Pancreas (tissue), 10 donors: ENCODE measurements at places on chromosomes 12 and 14.

- no peak overlapping the region for H3K27ac ChIP-seq
- no peaks in the 10 kb centered on the region for H3K27me3 ChIP-seq
- no peaks in the 10 kb centered on the region for H3K36me3 ChIP-seq
- peaks cover under 1% of the 10 kb centered on the region for H3K4me1 ChIP-seq
Measured at GRCh38 chr14:26835979-26836570, 238.2 kb upstream of the NOVA1 start.

GRCh38 chr14:78673845-78674244, 503.7 kb downstream of the NRXN3 start:
- no peak for DNase-seq
- H3K4me3 ChIP-seq = no peak overlapping the region
- no peaks in the 10 kb centered on the region for H3K36me3 ChIP-seq
- H3K27ac ChIP-seq = no peak overlapping the region

DNA sequence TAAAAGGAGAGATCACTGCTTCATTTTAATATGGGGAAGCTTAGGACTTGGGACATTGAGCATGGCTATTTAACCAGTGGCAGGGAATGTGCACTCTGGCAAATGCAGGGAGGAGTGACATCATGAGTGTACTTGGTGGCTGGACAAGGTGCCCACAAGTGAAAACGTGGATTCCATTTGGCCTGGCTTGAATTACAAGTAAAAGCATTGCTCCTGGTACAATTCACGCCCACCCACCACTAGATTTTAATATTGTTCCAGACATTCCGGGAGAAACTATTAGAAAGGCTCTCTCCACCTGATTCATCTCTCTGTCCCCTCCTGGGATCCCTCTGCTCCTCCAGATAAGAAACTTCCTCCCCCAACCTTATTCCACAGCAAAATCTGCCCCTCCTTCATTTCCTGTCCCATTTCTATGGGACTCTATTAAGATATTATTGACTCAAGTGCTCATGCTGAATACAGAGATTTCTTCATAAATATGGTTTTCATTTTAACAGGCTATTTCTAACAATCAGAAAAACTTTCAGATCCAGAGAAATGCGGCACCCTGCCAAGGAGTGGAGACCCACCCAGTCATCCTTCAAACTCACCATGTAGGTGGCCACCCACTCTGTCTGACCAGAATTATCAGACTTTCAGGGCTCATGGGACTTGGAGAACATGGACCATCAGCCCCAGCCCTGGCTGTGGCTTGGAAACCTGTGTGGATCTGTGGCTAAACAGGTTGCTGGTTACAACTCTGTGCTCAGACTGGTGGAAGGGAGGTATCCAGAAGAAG, 43.2 kb downstream of the SSPN start:
- no peaks in the 10 kb centered on the region for H3K27me3 ChIP-seq
- no peak overlapping the region for H3K27ac ChIP-seq
- no peak for DNase-seq
- H3K36me3 ChIP-seq = no peaks in the 10 kb centered on the region
- no peak overlapping the region for H3K4me3 ChIP-seq

GRCh38 chr12:113795445-113795844, 170.7 kb downstream of the RBM19 start:
- H3K4me3 ChIP-seq = no peak overlapping the region
- no peaks in the 10 kb centered on the region for H3K36me3 ChIP-seq
- DNase-seq = no peak
- H3K4me1 ChIP-seq = no peaks in the 10 kb centered on the region
- H3K27ac ChIP-seq = no peak overlapping the region

DNA sequence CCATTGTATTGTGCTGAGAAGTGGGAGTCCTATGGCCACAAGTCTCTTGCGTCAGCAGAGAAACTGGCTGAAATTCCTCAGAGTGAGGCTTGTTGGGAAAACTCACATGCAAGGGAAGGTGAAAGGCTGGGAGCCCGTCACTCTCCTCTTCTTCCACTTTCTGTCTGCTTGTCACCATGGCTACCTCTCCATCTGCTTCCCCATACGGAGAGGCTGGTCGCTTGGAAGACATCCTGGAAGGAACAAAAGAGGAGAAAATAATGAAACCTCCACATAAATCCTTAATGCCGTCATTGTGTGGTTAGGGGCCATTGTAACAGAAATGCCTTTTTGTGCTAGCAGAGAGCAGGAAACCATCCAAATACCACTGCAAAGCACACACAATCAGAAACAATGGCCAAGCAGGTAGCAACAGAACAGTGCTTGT, 53.7 kb downstream of the SOX5 start:
- H3K36me3 ChIP-seq = no peaks in the 10 kb centered on the region
- H3K27me3 ChIP-seq = no peaks in the 10 kb centered on the region
- DNase-seq = no peak
- no peaks in the 10 kb centered on the region for H3K4me1 ChIP-seq
- no peak overlapping the region for H3K27ac ChIP-seq
- H3K4me3 ChIP-seq = no peak overlapping the region

DNA sequence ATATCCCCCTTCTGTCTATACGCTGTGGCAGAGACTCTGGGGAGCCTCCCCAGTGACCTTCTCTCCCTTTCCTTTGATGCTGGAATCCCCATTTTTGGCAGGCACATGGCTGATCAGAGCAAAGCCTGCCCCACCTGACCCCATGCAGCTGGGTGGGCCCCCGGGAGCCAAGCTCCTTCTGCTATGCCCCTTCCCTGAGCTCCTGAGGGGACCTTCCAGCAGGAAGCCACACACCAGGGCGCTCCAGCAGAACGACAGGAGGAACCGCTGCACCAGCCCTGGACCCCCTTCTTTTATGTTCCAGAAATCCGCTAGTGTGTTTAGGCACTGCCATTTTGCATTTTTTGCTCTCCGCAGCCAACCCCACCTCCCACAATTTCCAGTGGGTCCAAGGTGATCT, 44.6 kb downstream of the TRAFD1 start:
- DNase-seq = no peak
- H3K27ac ChIP-seq = no peak overlapping the region
- peaks cover 15% of the 10 kb centered on the region for H3K36me3 ChIP-seq

DNA sequence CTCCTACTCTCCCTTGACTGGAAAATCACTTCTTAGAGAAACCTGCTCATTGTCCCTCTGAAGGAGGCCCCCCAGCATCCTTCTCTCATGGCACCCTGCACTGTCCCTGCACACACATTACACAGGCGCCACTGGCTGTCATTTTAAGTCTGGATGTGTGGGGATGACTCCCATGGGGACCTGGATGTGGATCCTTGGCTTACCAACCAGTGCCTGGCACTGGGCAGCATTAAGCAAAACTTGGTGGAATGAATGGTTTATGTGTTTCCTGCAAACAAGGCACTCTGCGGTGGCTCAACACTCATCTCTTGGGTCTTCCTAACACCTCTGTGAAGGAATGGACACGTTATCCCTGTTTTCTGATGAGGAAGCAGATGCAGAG, 162.4 kb downstream of the RBM19 start:
- no peaks in the 10 kb centered on the region for H3K27me3 ChIP-seq
- H3K4me1 ChIP-seq = no peaks in the 10 kb centered on the region
- H3K4me3 ChIP-seq = no peak overlapping the region
- no peak for DNase-seq
- no peak overlapping the region for H3K27ac ChIP-seq

DNA sequence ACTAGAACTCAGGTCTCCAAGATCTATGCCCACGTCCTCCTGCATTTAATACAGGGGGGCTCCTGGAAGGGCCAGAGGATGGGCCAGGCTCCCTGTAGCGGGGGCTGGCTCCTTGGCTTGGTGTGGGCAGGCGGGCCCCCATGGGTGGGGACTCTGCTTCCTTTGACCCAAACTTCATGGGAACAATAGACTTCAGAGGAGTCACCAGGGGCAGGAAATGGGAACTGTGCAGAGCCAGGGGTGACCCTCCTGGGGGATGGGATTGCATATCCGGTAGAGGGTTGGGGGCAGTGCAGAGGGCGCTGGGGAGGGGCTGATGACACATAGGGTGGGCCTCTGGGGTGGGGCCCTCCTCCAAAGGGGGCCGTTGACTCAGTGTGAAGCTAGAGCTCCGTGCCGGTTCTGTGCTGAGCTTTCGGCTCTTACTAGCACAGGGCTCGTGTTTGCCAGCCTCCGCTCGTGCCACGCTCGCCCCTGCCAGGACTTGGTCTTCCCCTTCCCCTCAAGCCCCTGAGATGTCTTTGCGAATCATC, 4.6 kb downstream of the TEAD4 start:
- no peak for DNase-seq
- no peaks in the 10 kb centered on the region for H3K36me3 ChIP-seq
- no peak overlapping the region for H3K27ac ChIP-seq

- no peaks in the 10 kb centered on the region for H3K4me1 ChIP-seq
- no peak for DNase-seq
- H3K27ac ChIP-seq = no peak overlapping the region
Measured at GRCh38 chr12:93166541-93167307, 211.0 kb upstream of the NUDT4 start.

DNA sequence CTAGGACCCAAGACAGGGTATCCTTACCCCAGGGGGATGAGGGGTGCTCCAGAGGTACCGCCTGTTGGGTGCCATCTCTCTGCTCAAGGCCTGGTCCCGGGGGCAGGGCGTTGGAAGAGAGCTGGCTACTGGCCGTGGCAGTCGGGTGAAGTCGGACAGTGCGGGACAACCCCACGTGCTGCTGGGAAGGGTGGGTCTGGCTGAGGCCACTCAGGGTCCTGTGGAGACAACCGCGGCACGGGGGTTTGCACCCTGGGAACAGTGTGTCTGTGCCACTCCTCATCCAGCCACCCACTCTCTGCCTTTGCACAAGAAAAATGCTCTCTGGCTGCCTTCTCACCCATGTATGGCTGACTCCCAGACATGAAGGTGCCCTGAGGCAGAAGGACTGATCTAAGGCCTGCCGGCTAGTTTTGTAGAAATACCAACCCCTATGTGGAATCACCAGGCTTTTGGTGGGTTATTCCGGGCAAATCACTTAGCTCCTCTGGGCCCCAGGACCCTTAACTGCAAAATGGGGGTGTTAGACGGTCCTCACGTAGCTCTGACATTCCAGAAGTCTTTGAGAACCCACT, 56.5 kb downstream of the LTBP2 start:
- no peak for DNase-seq
- no peaks in the 10 kb centered on the region for H3K36me3 ChIP-seq
- H3K27ac ChIP-seq = no peak overlapping the region
- H3K4me1 ChIP-seq = no peaks in the 10 kb centered on the region
- no peaks in the 10 kb centered on the region for H3K27me3 ChIP-seq
- no peak overlapping the region for H3K4me3 ChIP-seq

- DNase-seq = no peak
- no peaks in the 10 kb centered on the region for H3K36me3 ChIP-seq
- no peak overlapping the region for H3K27ac ChIP-seq
- no peak overlapping the region for H3K4me3 ChIP-seq
Measured at GRCh38 chr14:98906123-98906995, 365.6 kb downstream of the BCL11B start.

- no peaks in the 10 kb centered on the region for H3K27me3 ChIP-seq
- H3K27ac ChIP-seq = no peak overlapping the region
- DNase-seq = no peak
- no peaks in the 10 kb centered on the region for H3K36me3 ChIP-seq
Measured at GRCh38 chr14:62081012-62081612, 318.9 kb downstream of the SNAPC1 start.

DNA sequence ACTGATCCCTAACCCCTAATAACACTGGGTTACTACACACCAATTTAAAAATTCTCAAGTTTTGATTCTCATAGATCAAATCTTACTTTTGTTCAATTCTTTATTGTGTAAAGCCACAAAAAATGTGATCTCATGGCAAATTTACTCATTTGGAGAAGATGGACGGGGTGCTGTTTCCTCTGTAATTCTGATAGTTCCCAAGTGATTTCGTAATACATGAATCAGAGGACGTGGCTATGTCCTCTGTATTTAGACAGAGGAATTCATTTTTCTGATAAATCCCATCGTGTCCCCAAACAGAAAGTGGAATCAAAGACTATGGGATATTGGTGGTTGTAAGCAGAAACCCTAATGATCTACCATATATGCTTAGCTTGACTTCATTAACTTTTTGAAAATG, 76.6 kb upstream of the GNG2 start:
- peaks cover 5% of the 10 kb centered on the region for H3K27me3 ChIP-seq
- DNase-seq = no peak
- no peak overlapping the region for H3K27ac ChIP-seq
- H3K4me1 ChIP-seq = no peaks in the 10 kb centered on the region
- no peaks in the 10 kb centered on the region for H3K36me3 ChIP-seq

GRCh38 chr12:11688379-11688778, 38.9 kb downstream of the ETV6 start:
- peaks cover 50% of the 10 kb centered on the region for H3K4me1 ChIP-seq
- no peaks in the 10 kb centered on the region for H3K36me3 ChIP-seq
- no peak for DNase-seq

GRCh38 chr14:46651526-46652144, at the start of gene RPL10L:
Gene RPL10L (minus strand): TSS chr14:46651781. CDS start chr14:46651736, 45 bp downstream.
- no peak within 1 kb of the TSS for H3K27ac ChIP-seq
- H3K4me3 ChIP-seq = no peak within 1 kb of the TSS
- H3K36me3 ChIP-seq = no peaks in the 10 kb centered on the region
- H3K27me3 ChIP-seq = no peaks in the 10 kb centered on the region

GRCh38 chr12:104747955-104748354, 210.1 kb downstream of the SLC41A2 start:
- H3K27me3 ChIP-seq = no peaks in the 10 kb centered on the region
- H3K4me1 ChIP-seq = peaks cover 3% of the 10 kb centered on the region
- H3K27ac ChIP-seq = no peak overlapping the region

DNA sequence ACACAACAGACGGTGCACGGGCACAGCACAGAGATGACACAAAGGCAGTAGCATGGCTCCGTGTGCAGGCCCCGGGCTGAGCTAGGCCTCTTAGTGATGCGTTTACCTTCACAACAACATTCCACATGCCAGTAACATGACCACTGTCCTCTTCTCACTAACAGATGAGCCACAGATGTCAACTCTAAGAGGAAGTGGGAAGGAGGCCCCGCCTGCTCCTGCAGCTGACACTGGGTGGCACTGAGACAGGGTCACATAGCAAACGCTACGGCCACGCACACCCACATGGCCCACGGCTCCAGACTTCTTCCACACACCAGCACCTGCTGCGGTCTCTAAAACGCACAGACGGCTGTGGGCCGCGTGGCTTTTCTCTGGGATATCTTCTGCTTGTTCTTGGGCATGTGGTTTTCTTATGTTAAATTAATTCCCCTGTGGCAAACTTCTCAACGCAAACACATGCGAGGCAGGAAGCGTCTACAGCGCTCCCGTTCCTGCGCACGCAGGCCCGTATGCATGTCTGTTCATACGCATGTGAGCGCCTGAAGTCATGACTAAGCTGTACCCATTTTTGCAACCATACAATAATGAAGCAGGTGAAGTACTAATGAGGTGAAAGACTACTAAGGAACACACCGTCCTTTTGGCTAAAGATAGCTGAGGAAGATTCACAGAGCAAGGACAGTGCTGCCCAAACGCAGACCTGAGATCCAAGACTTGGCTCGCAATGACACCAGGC, 26.8 kb downstream of the AMN start:
- H3K4me3 ChIP-seq = no peak overlapping the region
- H3K27me3 ChIP-seq = no peaks in the 10 kb centered on the region

DNA sequence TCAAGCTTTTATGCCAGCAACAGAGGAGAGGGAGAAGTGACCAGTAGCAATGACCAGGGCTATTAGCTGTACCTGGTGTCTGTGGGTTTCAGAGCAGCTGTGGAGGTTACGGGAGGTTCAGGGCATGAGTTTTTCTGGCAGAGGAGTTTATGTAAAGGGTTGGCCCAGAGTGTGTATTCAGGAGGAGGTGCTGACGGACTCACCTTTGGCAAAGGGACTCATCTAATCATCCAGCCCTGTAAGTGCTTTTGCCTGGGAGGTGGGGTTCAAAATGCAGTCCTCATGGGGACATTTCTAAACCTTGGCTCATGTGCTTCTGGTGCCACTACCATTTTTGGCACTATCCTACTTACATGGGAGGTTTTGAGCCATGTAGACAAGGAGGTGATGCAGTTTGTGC, 95.3 kb downstream of the DAD1 start:
- no peaks in the 10 kb centered on the region for H3K27me3 ChIP-seq
- no peaks in the 10 kb centered on the region for H3K4me1 ChIP-seq
- DNase-seq = no peak
- H3K4me3 ChIP-seq = no peak overlapping the region
- no peaks in the 10 kb centered on the region for H3K36me3 ChIP-seq
- no peak overlapping the region for H3K27ac ChIP-seq
